Fibroblast of lung (primary cell): ENCODE measurements at places on chromosomes 7 and 10.

- peak; percentile 47 for DNase-seq
Measured at GRCh38 chr10:43204943-43205671, 61.8 kb downstream of the RASGEF1A start.

- DNase-seq, result peak; percentile 66
Measured at GRCh38 chr10:62858364-62858763, 42.2 kb upstream of the EGR2 start.

DNA sequence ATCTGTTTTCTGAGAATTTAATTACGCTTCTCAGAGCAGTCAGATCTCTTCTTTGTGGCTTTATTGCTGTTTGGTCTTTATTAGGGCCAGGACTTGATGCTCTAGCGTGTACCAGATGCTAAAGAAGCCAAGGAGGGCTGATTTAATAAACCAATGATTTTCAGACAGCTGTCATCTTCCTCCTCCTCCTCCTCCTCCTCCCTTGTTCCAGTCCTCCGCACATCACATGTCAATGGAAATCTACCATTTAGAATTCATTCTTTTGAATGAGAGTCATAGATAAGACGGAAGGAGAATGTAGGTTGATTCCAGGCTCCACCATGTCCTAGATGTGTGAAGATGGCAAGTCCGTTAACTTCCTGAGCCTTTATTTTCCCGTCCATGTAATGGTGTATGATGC lies 156.3 kb downstream of the CAMK1D start:
- no peak for DNase-seq

DNA sequence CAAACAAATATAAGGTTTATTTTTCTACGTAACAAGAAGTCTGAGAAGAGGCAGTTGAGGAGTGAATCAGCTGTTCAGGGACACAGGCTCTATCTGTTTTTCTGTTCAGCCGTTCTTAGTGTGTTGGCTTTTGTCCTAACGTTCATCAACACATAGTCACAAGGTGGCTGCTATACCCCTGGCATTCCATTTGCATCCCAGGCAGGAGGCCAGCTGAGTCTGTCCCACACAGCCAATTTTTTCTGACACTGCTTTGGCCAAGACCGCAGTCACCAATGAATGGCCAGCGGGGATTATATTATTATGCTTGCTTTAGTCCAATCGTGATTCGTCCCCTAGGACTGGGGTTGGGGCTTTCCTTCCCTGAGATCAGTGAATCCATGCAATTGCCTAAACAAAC lies 143.4 kb upstream of the CHST15 start:
- DNase-seq, result no peak

GRCh38 chr10:42990721-42991441 lies 86.0 kb upstream of the RET start:
- DNase-seq, result no peak

DNA sequence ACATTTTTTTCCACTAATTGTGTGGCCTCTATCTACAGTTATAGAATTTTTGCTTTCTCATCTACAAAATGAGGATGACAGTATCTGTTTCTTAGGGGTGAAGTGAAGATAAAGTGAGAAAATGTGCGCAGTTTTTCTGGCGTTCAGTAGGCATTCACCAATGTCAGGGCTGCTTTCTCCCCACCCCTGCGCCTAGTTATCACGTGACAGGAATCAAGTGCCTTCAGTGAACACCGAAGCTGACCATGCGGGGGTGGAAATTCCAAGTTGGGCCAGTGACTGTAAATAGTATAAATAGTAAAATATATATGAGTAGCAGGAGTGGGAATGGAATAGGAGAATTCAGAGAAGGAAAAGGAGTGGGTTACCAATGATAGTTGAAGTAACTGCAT lies 77.4 kb downstream of the TAF3 start:
- no peak for DNase-seq

DNA sequence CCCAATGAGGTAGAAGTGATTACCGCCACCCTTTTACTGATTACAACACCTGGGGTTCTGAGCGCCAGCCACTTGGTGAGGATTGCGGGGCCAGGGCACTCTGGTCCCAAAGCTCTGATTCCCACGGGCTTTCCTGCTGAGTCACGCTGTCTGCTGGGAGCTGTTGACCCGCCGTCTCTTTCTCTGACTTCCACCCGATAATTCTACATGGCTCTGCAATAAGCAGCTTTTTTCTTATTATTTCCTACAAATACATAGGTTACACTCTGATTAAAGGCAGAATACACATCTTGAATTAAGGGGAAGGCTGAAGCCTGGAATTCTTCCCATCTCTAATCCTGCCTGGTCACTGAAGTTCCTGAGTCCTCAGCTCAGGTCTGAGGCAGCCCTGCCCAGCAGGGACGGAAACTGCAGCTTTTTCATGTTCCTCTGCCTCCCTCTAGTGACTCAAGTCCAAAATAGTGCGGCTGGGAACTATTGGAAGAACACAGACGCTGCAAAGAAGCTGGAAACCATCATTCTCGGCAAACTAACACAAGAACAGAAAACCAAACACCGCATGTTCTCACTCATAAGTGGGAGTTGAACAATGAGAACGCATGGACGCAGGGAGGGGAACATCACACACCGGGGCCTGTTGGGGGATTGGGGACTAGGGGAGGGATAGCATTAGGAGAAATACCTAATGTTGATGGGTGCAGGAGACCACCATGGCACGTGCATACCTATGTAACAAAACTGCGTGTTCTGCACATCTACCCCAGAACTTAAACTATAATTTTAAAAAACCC lies 178.3 kb downstream of the PRKCQ start:
- peak; percentile 88 for DNase-seq

DNA sequence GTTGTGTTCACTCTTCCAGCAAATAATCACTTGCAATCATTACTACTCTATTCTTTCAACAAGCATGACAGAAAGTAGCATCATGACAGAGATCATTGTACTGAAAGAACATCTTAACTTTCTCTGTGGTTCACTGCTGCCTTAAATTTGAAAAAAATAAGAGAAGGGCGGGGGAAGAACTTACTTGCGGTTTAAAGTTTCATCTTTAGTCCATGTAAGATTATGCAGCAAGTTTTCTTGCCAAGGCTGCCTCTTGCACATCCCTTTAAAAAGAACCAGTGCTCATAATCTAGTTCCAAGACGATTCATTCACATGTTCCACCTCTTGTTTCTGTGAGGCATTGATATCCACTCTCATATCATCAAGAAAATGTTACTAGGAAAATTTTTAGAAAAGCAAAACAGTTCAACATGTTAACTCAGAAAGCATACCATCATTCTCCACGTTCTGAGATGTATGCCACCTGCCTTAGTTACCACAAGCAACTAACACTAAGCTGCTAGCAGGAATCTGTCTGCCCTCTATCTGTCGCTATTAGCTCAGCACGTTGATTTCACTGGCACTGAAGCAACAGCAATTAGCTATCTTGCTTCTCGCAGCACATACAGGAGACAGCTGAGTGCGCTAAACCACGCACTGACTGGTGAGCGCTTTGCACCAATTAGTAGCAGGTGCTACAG lies at the start of gene PCDH15:
Gene PCDH15, minus strand, starts transcription at position 491 of the 681 bp plus-strand sequence. CDS start 136,969 bp downstream, outside the sequence.
- peak; percentile 66 for DNase-seq

DNA sequence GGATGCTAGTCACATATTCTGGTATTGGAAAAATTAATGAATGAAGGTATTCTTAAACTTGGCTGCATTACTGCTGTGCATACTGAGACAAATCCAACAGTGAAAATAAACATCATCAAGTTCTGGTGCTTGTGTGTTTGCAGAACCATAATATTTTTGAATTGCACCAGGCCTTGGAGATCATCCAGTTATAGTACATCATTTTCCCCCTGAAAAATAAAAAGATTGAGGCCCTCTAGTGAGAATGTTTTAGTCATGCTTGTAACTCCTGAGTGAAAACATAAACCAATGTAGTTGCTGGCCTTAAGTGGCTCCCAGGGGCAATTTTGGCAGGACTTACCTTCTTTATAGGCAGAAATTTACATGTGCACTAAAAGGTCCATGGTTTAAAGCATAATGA lies 218.8 kb upstream of the TMEM229A start:
- DNase-seq, result no peak

GRCh38 chr10:44470784-44471183 lies 85.9 kb upstream of the CXCL12 start:
- no peak for DNase-seq

- no peak for DNase-seq
Measured at GRCh38 chr7:1331561-1332467, 99.1 kb downstream of the UNCX start.

DNA sequence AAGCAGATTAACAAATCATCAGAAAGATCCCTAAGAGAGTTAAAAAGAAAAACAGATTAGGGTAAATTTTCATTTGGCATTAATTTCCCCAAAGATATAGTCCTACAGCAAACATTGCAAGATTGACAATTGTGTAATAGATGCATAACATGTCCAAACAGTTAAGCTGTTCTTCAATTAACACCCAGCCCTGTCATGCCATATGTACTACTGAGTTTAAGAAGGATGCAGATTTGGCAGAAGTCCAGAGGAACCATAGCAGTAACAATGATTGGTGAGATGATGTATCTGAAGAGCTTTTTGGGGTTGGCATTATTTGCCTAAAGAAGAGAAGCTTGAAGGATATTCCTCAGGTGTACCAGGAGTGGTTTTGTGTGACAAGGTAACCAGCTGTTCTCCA lies 287.6 kb downstream of the LRMDA start:
- DNase-seq, result peak; percentile 15

GRCh38 chr10:11018432-11018841 lies 765 bp downstream of the CELF2 start:
- DNase-seq, result no peak

DNA sequence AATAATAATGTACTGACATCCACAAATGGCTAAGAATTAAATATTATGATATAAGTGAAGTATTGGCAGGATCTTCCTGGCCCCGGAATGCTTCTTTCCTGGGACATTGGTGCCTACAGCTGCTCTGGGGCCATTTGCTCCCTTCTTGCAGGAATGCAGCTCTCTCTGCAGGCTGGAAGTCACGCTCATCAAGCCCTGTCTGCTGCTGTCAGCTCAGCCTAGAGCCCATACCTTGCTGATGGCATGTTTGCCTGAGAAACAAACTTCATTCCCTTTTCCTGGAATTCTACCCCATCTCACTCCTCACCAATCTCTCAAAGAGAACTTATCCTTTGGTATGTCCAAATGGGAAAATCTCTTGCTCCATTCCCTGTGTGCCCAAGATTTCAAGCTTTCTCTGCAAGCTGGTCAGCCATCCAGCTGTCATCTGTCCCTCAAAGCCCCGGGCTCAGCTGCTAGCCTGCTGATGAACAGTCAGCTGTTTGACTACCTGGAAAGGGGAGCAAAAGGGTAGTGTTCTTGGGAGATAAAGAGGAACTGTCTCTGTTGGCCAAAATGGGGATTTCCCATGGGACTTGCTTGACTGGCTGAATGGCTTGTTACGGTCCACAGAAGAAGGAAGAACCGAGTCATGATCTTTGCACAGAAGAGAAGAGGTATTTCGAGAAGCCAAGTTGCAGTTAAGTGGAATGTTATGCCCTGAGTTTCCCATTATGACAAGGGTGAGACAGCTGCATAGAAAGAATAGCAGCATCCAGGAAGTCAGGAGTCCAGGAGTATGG lies 12.0 kb upstream of the RASSF4 start:
- no peak for DNase-seq

- peak; percentile 23 for DNase-seq
Measured at GRCh38 chr7:130553398-130554029, 61.6 kb downstream of the MEST start.

DNA sequence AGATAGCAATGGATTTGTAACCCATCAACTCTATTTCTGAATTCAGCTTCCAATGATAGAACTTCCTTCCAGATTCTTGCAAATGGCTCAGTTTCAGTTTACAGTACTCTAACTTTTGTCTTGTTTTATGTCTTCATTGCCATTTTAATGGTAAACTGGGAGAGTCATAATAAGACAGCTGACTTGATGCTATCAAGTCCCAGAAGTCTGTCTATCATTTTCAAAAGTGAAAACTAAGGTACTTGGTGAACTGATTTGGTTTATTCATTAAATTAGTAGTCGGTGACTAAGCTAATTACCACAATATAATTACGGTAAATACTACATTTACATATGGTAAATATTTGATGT lies 25.0 kb downstream of the RTKN2 start:
- no peak for DNase-seq

- DNase-seq, result peak; percentile 27
Measured at GRCh38 chr7:81399471-81399870, 370.4 kb downstream of the HGF start.

- peak; percentile 36 for DNase-seq
Measured at GRCh38 chr10:98268694-98269431, 869 bp upstream of the LOXL4 start.

DNA sequence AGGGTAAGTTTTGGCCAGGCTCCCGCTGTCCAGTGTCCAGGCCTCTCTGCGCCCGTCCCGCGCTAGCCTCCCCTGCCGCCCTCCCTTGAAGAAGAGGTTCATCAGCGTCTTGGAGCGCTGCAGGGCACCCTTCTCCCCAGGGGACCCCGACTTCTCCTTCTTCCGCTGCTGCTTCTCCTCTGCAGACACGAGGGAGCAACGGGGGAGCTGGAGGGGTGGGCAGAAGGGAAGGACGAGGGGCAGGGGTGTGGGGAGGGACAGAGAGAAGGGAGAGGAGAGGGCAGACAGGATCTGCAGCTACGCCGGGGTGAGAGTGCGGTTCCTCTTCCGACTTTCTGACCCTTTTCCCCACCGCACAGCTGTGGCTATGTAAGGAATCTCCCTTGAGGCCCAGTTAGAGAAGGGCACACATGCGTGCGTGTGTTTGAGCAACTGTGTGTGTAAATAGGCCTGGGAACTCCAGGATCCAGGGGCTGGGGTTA lies 12.8 kb downstream of the PDZD7 start:
- DNase-seq, result no peak

DNA sequence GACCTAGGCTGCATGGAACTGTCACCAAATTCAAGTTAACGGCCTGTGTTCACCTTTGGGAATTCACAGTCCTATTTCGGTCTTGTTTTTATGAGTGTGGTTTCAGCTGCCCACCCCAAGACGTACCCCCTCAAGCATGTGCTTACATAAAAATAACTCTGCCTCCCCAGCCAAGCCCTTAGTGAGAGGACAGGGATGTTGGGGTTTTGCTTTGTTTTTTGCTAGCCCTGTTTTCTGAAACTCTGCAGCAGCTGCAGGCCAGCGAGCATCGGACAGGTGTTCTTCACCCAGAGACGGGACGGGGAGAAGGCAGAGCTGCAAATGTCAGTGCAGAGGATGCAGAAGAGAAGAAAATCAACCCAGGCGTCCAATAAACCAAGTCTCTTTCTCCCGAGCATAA lies 13.5 kb downstream of the CHST15 start:
- no peak for DNase-seq

DNA sequence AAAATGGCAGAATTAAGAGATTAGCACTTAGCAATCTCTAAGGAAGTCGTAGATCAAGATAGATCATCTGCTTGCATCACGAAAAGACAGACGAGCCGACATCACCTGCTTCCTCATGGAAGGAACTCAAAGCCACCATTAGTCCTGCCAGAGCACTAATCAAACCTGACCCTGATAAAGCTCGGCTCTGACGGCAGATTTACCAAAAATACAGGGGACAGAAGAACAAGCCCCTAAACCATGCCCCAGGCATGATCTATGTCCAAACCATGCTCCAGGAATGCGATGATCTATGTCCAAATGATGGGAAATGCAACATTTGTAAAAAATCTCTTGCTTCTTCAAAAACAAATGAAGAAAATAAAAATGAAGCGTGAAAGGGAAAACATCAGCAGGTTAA lies 182.8 kb downstream of the TCERG1L start:
- DNase-seq, result no peak
